ENCODE measurements at places on chromosomes 5 and 9.

- no peak for DNase-seq
Observed at GRCh38 chr9:15909297-15909696, 356.5 kb downstream of the CCDC171 start.

GRCh38 chr9:85704744-85705143 is 37.0 kb downstream of the AGTPBP1 start:
- no peak for DNase-seq

DNA sequence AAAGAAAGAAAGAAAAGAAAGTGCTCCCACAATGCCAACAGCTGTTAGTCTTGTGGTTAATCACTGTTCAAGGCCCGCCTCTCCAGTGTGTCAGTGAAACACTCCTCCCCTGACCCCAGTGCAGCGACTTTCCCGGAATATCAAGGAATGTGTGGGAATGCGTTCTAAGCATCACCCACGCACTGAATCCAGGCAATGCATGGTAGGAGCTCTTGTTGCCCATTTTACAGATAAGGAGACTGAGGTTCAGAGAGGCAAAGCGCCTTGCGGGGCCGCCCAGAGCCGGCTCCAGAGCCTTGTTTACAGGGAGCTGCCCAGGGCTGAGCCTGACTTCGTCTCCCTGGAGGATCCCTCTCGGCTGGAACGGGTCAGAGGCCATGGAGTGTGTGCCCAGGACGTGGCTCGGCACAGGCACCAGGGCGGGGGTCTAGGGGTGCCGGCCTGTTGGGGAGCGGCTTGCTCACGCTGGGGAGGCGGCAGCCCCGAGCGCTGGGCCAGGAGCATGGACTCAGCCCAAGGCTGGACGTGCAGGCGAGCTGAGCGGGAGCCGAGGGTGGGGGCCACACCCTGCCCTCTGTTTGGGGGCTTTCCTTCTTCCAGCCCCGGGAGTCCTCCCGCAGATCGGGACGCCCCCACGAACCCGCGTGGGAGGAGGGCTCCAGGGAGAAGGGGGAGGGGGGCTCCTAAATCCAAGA is 823 bp downstream of the ST6GALNAC6 start:
- DNase-seq = peak; percentile 73

DNA sequence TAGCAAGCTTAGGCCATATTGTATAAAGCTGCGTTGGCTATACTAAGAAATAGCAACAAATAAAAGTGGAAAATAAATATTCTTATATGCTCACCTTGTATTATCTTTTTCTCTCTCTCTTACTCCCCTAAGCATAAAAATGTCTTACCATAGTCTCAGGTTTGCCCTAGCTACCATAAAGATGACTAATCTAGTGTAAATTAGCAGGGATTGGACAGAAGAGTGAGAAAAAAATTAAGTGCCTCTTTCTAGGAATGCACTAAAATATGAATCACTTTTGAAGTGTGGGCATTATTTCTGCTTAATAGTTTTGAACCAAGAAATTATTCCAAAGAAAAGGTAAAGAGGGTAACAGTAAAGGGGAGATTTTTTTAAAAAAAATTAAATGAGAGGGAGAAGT is 201.3 kb downstream of the HINT1 start:
- DNase-seq = no peak

- peak; percentile 36 for DNase-seq
Observed at GRCh38 chr5:75510836-75511434, 494 bp downstream of the CERT1 start.

DNA sequence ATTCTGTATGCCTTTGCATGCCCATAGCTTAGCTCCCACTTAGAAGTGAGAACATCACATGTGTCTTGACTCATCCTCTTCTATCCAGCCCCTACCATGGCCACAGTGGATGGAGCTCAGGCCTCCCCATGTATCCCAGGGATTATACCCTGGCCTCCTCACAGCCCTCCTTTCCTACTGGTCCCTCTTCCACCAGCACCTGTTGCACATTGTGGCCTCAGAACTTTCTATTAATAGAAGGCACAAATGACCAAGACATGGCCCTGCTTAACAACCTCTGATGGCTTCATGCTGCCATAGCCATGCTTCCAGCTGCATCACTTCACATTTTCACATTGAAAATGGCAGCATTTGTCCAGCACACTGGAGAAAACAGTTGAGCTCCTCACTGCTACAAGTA is 315.4 kb downstream of the CDK5RAP2 start:
- no peak for DNase-seq

DNA sequence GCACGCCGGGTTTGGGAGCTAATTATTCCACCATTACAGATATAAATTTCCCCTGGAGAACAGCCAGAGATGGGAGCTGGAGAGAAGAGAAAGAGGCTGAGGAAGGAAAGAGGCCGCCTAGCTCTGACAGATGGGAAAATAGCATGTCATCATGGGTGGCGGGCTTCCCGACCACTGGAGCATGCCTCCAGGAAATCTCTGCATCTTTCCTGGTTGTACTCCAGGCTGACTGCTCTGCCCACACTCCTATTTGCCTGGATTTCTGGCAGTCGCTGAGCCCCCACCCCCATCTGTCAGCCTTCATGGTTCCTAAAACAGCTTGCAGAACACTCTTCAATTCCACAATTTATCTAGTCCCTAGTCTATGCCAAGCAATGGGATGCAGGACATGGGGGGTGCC is 14.3 kb upstream of the GABRP start:
- no peak for DNase-seq

GRCh38 chr9:33211695-33212393 is 28.1 kb upstream of the SPINK4 start:
- DNase-seq = no peak

DNA sequence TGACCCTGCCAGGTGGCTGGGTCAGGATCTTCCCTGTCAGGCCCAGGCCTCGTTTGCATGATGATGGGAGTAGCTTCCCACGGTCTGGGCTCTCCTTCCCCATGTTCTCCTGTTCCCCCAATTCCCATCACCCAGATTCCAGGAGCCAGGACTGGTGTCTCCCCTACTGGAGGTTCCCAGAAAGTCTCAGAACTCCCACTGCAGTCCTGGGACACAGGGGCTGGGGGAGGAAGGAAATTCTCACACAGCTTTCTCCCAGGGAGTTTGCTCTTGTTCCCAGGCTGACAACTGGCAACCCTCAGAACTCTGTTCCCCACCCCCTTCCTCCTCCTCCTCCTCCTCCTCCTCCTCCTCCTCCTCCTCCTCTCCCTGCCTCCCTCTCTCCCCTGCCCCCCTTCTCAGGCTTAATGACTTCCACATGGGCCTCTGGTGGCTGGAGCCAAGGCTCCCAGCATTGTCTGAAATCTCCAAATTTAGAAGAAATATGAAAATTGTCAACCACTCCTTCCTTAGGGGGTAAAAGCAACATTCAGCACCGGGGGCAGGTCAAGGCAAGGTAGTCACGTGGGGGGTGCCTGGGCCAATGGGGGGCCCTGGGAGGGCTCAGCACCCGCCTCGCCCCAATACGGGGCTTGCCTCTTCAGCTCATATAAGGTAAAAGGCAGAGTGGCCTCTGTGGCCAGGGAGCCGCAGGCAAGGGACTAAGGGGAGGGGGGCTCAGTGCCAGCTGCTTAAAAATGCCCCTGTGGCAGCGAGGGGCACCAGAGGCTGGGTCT is 27.3 kb upstream of the IL17B start:
- DNase-seq = no peak

- peak; percentile 16 for DNase-seq
Observed at GRCh38 chr9:115042781-115043509, 75.0 kb downstream of the TNC start.

- no peak for DNase-seq
Observed at GRCh38 chr5:157558681-157559080, 16.9 kb downstream of the ADAM19 start.

GRCh38 chr9:14479163-14479560 is 165.2 kb upstream of the NFIB start:
- DNase-seq = no peak

DNA sequence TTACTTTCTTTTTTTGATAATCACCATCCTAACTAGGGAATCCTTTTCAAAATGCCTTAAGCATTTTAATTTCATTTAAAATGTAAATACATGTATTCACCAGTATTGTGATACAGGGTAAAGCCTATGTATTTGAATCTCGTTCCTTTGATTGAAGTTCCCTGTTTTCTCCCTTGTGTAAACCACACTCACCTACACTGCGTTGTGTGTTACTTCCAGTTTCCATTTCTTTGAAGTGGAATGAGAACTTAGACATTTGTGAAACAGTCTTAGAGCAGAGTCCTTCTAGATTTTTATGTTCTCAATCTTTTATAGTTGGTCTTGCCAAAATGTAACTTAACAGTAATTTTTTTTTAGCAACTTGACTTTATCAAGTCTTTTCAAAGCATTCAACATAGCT is 101.4 kb downstream of the ZNF462 start:
- no peak for DNase-seq

- DNase-seq = no peak
Observed at GRCh38 chr5:67004730-67005350, 191.8 kb downstream of the CD180 start.

DNA sequence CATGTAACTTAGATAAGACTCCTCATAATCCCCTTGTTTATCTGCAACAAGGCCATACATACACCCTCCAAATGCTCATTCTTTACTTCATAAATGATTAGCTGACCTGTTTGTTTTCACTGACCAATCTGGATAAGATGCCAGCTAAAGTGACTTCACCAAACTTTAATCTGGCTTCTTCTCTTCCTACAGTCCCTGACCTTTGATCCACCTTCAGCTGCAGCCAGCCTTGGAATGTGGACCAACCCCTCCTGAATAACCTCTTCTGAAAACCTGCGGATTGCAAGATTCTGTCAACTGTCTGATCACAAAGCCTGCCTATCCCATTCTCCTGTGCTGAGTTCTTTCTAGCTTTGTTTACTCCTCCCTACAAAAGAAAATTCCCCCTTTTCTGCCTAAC is 476.8 kb downstream of the LRRC70 start:
- no peak for DNase-seq

DNA sequence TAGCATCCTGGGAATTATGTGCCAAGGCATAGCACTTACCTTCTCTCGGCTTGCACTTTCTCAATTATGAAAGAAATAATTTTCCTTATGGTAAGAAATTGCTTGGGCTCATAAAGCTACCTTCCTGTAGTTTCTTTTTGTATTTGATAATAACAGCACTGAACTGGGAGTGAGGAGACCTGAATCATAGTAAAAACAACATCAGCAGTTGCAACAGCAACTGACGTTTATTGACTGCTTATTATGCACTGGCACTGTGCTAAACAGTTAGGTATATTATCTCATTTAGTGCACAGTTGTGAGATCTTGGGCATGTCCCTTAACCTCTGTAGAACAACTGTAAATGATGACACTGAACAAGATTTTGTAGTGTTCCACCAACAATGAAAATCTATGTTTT is 135.2 kb downstream of the DOCK2 start:
- DNase-seq = no peak

- no peak for DNase-seq
Observed at GRCh38 chr9:1217076-1217475, 166.9 kb downstream of the DMRT2 start.

- no peak for DNase-seq
Observed at GRCh38 chr5:53406630-53407316, 73.7 kb upstream of the FST start.

DNA sequence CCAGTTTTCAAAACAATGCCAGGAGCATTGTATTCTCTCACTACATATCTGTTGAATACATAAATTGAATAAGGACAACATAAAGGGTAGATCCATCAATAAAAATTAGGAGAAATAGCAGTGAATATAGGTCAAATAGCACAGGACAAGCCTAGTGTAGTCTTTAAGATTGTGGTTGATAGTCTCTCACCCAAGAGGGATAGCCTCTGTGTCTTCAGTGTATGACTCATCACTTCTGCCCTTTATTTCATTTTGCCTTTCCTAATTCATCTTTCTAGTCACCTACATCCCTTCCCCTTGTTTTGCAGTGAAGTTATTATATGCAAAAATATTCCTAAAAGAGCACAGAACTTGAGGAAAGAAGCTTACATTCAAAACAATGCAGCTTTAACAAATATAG is 335.0 kb upstream of the TUSC1 start:
- DNase-seq = no peak

- peak; percentile 78 for DNase-seq
Observed at GRCh38 chr9:134025606-134026541, 593 bp downstream of the BRD3OS start.

- DNase-seq = no peak
Observed at GRCh38 chr5:11557063-11557462, 347.2 kb downstream of the CTNND2 start.

DNA sequence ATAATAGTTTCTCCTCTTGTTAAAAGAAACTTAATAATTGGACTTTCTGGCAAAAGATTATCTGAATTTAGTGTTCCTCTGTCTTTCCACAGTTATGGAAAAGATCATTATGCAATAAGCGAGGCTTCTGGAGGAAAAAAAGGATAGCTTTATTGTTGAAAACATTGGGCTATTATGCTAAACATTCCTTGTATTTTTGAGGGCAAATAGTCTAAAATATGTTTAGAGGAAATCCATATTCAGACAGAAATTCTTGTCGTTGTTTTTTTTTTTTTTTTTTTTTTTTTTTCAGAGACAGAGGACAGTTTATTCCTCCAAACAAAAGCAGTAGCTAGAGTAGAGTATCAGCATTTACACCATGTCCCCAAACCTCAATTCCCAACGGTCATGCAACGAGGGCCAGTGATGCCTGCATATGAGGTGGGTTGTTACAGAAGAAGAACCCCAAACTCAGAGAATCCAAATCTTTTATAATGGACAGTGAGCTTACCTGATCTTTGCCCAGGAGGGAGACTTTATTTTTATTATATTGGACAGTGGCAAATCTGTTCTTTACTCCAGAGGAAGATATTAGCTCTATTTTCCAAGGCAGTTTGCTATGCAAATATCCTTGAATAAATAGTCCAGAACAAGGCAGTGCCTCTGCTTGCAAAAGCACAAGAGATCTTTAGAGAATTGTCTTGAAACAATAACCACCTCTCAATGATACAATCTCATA is 48.4 kb upstream of the CDK5RAP2 start:
- DNase-seq = no peak

- no peak for DNase-seq
Observed at GRCh38 chr5:172807766-172808311, 26.2 kb upstream of the ERGIC1 start.

GRCh38 chr9:133375116-133375723 is 640 bp downstream of the SURF4 start:
- peak; percentile 65 for DNase-seq

DNA sequence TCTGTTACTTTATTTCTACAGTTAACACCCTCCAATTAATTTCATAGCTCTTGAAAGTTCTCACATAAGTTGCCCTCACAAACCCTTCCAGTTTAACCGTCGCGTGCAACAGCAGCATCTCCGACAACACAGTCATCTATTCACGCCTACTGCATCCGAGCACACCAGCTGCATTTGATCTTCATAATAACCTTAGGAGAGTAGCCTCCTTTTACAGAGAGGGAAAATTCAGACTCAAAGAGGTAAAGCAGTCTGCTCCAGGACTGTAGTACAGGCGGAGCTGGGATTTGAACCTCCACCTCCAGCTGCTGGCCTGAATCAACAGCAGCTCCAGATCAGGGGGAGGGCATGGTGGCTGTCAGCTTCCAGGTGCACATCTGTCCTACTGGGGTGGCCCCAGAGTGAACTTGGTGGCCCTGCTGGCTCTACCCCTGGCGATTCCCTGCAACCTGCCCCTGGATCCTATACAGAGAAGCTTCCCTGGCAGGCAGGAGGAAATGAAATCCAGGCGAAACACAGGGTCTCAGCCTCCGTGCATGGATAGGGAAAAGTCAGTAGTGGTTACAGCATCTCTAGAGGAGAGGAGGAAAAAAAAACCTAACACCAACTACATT is 71.6 kb upstream of the UNC5A start:
- DNase-seq = no peak

Data from GM13976 (cell line).